Suppressor macrophage treated with lipopolysaccharide for 1 hour (primary cell): ENCODE measurements at places on chromosomes 3 and 15.

DNA sequence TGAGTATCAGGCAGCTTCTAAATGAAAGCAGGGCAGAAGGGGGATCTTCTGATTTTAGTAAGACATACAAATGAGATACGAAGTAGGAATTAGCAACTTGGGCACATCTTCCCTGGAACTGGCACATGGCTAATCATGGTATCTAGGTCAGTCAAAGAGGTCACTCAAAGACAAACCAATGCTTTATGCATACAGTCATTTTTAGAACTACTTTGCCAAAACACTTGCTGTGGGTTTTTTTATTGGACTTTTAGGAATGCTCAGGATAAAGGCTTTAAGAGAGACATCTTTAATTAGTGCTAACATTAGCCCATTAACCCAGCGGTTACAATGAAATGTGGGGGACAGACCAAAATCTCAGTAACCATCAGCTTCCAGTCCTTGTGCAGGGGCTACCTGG, 51.7 kb downstream of the GPR176 start:
- no peak for DNase-seq

DNA sequence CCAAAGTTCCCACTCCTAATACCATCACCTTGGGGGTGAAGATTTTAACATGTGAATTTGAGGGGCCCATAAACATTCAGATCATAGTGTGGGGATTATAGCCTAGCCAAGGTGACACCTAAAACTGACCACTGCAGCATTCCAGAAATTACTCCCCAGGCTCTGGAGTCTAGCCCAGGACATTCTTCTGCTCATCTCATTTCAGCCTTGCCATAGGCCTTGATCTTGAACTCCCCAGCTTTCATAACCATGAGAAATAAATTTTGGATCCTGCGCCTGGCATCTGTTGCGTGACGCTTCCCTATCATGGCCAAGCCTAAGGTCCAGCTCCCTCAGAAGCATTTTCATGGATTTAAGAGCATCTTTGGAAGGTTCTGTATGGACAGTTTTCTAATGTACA, 502.9 kb upstream of the THBS1 start:
- DNase-seq, result no peak

DNA sequence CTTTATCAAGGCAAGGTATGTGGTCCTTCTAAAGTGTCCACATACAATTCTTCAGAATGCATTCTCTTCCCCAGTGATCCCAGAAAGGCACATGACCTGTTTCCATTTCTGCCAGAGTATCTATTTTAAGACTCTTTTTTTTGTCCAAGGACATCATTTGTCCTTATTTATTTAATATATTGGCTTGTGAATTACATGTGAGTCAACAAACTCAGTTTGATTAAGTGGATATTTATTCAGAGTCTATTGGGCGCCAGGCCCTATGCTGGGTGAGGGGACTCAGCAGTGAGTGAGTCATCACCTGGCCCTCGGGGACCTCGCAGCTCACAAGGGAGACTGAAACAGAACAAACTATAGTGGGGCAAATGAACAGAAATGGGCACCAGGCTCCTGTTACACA, 136.8 kb downstream of the SNRK start:
- no peak for DNase-seq

DNA sequence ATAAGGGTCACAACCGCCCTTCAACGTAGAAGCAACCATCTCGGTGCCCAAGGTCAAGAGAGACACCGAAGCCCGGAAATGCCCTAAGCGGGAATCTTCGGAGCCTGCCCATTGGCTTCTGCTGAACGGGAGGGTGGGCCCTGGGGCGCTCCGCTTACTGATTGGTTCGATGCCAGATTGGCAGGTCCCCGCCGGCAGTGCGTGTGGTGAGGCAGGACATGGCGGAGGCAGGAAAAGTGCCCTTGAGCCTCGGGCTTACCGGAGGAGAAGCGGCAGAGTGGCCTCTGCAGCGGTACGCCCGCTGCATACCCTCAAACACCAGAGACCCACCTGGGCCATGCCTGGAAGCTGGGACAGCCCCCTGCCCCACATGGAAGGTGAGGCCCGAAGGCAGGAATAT, at the start of gene REC114:
TSS of gene REC114 (plus strand) at position 197 of the 400 bp plus-strand sequence. CDS start at position 219, 22 bp downstream.
- DNase-seq, result no peak

DNA sequence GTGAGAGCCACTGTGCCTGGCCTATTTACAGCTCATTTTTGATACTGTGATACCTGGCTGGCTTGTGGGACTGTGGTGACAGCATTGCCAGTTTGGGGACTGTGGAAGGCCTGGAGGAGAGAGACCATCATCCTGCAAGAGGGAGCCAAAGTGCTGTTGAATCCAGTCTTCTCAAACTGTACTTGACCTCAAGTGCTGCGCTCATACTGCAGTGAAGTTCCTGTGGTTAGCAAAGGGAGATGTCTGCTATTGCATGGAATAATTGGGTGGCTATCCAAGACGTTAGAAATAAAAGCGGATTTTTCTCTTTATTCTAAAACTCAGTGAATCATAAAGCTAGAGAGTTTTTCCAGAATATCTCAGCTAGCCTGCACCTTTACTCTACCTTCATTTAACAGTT, 83.4 kb downstream of the CCK start:
- DNase-seq, result no peak

DNA sequence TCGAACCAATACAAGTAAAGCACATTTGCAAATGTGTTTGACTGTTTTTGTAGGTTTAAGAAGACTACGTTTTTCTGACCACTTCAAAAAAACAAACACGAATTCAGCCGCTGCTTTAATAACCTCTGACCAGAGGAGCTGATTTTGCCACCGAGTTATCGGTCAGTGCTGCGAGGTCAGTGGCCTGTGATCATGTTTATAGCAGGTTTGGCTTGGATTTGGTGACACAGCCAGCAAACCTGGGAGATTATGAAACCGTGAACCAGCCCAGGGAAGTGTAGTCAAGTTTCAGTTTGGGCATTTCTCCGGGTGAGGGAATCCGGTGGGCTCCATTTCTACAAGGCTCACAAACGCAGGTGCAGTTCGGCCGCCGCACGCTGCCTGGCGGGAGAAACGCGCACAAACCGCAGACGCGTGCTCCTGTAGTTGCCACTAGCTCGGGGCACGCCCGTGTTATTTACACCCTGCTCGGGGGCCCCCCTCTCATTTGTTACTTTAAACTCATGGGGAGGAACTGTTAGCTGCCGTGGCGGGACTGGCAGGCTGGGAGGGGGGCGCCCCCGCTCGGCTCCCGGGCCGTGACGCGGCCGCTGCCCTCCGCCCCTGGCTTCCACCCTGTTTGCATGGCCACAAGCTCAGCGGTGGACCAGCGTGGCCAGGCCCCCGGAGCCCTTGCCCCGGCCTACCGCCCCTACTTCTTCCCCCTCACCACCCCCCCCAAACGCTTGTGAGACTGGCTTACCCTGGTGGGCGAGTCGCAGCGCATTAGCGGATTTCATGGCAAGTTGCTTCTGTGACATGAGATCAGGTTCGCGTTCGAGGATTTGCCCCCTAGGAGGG, 13.6 kb upstream of the ONECUT1 start:
- no peak for DNase-seq
